EL (cell line): ENCODE measurements at places on chromosomes 6 and 20.
A peak's percentile ranks its signal among the peaks of the same experiment; 100 is the strongest.

GRCh38 chr20:33890557-33890956, 79.4 kb downstream of the CHMP4B start:
- no peak for DNase-seq

DNA sequence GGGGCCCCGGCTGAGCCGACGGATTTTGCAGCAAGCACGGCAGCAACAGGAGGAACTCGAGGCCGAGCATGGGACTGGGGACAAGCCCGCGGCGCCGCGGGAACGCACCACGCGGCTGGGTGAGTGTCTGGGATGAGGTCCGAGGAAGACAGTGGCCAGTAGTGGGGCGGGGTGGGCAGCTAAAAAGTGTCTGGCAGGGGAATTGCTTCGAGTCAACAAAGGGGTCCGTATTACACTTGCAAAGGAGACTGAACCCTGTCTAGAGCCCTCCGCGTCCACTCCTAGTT, 356 bp downstream of the BYSL start:
- DNase-seq: no peak

DNA sequence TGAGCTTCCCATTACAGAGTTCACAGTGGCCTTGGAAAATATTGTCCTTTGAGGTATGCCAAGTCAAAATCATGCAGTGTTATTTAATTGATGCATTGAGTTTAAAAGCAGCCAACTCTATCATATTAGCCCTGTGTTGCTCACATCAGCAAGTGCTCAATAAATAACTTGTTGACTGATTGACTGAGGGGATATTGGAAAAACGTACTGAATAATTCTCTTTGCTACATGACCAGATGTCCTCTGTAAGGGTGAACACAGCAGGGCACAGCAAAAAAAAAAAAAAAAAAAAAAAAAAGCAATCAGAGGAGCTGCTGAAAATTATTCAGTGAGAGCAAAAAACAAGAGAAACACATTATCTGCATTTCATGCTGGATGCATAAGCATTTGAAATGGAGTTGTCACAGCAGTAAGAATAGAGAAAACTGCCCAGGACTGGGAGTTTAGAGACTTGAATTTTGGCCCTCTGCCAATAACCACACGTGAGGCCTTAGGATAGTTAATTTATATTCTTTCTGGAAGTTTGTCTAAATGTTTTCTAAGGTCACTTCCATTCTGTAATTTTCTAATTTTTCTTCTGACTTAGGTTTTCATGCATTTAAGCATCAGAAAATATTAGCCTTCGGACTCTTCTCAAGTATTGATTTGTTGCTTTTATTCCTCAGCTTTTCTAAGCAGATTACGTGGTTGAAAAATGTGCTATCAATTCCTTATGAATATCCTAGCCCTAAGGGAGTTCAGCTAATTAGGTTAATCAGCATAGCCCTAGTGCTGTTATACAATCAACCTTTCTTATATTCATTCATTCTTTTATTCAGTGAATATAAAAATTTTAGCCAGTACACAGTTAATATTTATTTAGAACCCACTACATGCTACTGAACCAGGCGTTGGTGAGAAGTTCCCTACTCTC, 246.8 kb upstream of the STXBP5 start:
- DNase-seq: no peak

- DNase-seq: no peak
Observed at GRCh38 chr6:34416877-34417371, 8.9 kb downstream of the RPS10 start.

- no peak for DNase-seq
Observed at GRCh38 chr6:2820415-2820814, 21.2 kb downstream of the SERPINB1 start.

DNA sequence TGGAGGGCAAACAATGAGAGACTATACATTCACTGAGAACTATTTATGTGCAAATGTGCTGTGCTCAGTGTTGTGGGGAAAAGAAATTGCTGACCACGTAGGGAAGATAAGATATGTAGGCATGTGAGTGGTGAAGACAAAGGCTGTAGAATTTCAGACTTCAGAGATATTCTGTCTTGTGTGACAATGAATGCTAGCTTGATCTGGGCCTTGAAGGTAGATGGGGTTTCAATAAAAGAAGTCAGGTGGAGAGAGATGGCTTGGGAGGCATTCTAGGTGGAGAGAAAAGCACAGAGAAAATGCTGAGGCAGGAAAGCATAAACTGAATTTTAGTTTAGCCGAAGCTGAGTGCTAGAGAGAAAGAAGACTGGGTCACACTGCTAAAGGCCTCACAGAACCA, 56.8 kb upstream of the EEF1A1 start:
- DNase-seq: no peak

GRCh38 chr6:41187924-41188886, 12.7 kb downstream of the TREML2 start:
- DNase-seq: no peak

GRCh38 chr20:32024683-32025295, 14.6 kb downstream of the CCM2L start:
- no peak for DNase-seq

- DNase-seq: no peak
Observed at GRCh38 chr6:63352544-63353285, 32.9 kb upstream of the LGSN start.

- no peak for DNase-seq
Observed at GRCh38 chr6:31287619-31288018, 15.7 kb upstream of the HLA-C start.

DNA sequence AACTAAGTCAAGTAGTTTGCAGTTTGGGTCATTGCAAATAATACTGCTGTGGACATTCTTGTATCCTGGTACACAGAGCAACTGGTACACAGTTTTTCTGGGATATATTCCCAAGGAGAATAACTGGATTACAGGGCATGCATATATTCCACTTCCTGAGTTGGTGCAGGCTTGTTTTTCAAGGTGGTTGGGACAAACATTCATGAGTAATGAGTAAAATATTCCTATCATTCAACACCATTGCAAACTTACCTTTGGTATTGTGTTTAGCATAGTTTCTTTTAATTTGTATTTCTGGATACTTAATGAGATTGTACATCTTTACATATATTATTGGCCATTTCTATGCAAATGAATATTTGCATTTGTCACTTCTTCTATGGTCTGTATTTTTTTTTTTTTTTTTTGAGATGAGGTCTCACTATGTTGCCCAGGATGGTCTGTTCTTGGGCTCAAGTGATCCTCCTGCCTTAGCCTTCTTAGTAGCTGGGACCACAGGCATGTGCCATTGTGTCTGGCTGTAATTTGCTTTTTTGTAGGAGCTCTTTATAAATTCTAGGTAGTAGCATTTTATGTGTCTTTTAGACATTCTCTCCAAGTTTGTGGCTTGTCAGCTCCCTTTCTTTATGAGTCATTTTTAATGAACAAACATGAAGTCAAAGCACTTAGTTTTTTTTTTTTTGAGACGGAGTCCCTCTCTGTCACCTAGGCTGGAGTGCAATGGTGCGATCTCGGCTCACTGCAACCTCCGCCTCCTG, 158.7 kb downstream of the SOX4 start:
- peak; percentile 25 for DNase-seq
